ENCODE measurements at places on chromosomes 6 and 20.

DNA sequence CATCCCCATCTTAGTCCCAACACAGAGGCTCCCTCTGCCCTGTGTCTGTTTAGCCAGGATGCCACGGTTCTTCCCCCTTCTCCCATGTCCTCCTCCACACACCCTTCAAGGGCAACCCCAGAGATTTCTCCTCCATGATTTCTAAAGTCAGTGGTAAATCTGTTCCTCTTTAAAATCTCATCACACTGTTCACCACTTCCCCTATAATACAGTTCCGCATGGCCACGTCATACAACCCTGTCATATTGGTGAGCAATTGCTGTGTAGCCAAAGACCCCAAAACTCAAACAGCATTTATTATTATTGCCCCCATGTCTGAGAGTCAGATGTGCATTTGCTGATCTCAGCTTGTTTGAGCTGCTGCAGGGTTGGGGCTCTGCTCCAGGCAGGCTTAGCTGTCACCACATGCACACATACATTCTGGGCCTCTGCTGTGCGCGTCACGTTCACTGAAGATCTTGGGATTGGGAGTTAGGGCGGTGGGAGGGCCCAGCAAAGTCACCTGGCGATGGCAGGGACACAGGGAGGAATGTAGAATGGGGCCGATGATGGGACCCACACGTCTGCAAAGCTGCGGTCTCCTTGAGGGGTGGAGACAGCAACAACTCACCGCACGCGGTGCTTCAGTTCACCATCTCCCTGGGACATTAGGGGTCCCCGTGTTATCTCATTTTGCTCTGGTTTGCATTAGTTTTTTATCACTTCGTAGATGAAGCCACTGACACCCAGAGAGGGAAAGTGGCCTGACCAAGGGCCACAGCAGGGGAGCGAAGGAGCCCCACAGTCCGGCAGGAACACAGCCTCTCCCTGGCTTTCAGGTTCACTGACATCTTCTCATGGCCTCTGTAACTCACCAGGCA lies 36.9 kb upstream of the CD93 start:
- no peak for DNase-seq

DNA sequence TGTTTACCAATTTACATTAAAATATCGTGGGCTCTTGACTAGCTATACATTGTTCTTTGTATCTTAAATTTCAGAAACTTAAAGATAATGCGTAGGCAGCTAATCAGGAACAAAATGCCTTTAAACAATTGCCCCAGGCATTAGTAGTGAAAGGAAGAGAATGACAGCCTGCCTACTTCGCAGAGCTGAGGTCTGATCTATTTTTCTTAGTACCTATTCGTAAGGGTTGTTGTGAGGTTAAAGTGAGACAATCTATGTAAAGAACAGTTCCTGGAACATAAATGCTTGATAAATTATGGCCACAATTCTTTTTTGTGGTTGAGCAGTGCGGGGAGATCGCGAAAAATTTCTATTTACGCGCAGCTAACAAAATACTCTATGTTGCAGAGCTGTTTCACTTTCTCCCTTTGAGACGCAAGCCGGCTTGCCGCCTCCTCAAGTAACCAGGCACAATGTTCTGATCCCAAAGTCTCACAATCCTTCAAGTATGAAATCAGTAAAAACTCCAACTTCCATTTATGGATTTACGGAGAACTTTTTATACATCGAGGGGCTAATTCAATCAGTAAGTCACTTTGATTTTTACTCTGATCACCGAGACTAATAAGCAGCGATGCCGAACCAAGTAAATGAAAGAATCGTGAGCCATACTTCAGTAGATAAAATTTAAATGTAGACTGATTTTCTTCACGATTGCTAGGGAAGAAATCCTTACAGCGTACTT lies 878 bp upstream of the PNRC1 start:
- DNase-seq: peak; percentile 64

DNA sequence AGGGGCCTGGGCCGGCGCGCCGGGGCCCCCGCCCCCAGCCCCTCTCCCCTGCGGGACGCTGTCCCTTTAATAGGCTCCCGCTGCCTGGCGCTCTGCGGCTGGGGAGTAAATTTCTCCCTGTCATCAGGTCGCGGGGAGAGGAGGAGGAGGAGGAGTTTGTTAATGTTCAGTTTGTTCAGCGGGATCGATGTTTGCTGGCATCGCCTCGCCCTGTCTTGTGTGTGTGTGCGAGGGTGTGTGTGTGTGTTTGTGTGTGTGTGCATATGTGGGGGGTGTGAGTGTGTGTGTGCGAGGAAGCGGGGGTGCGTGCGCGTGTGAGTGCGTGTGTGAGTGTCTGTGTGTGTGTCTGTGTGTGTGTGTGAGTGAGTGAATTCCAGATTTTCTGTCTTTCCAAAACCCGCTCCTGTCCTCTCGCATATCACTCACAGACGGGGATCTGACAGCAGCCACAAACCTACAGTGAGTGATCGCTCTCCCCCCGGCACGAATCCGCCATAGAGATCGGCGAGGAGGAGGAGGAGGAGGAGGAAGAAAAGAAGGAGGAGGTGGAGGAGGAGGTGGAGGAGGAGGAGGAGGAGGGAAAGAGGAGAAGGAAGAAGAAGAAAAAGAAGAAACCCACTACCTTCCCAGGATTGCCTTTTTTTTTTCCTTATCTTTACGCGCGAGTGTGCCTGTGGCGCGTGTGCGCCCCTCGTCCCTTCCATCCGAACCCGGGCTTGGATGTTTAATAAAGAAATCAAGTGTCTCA lies at the start of gene TSHZ2:
Gene TSHZ2, plus strand, starts transcription at position 169 of the 748 bp plus-strand sequence. CDS start 936 bp downstream, outside the sequence.
- peak; percentile 76 for DNase-seq

DNA sequence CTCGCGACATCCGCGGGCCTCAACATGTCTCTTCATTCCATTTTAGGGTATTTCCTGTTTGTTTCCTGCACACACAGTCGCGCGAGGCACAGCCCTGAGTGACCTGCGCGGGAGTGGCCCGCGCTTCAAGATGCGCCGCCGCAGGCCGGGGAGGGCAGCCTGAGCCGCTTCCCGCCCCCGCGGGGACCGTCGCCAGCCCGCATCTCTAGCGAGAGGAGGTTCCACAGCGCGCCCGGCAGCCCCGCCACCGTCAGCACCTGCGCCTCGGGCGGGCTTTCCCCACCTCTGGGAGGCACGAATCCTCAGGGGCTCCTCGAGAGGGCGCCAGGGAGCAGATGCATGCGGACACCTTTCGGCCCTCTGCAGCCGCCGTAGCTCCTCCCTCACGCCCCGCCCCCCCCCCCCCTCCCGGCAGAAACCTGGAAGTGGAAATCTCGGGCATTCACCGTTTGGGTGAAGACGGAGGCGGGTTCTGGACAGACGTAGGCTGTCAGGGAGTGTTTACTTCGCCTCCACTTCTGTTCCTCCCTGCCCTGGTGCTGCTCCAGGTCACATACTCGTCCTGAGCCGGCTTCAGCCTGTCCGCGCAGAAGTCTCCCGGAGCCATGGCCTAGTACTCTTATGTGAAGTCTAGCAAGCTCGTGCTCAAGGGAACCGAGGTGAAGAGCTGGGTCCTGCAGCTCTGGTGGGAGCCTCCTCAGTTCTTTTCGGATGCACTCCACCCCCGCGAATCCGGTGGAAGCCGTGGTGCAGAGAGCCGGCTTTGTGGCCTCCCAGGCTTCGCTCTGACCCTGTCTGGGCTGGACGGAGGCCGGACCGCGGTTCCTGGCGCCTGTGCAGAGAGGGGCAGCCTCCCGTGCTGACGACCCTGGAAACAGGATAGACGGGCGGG lies 880.5 kb upstream of the DEFB115 start:
- peak; percentile 83 for DNase-seq

DNA sequence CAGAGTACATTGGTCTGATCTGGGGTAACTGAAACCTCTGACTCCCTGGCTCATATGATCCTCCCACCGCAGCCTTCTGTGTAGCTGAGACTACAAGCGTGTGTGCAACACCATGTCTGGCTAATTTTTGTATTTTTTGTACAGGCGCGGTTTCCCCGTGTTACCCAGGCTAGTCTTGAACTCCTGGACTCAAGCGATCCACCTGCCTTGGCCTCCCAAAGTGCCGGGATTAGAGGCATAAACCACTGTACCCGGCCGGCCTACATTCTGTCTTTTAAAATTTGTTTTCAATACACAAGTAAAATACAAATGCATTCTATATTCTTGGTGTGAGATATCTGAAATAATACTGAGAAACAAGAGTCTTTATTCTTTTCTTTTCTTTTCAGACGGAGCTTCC lies 1.7 kb upstream of the CBFA2T2 start:
- no peak for DNase-seq

Measured in activated CD4-positive, alpha-beta T cell treated with anti-CD3 and anti-CD28 coated beads, Interleukin-10, Interleukin-2, amounts not matched to agents 100 ng/mL and 50 ng/mL, durations not matched to agents 16 hours and 8 hours (primary cell).